Stimulated activated CD4-positive, alpha-beta T cell treated with anti-CD3 and anti-CD28 coated beads, Interleukin-15, amount 100 ng/mL, for 1 hour (primary cell): ENCODE measurements at places on chromosomes 4 and X.

- no peak for DNase-seq
Measured at GRCh38 chrX:144616317-144616716, 631.0 kb upstream of the SPANXN1 start.

GRCh38 chrX:55486736-55487135 lies 2.9 kb downstream of the USP51 start:
- no peak for DNase-seq

DNA sequence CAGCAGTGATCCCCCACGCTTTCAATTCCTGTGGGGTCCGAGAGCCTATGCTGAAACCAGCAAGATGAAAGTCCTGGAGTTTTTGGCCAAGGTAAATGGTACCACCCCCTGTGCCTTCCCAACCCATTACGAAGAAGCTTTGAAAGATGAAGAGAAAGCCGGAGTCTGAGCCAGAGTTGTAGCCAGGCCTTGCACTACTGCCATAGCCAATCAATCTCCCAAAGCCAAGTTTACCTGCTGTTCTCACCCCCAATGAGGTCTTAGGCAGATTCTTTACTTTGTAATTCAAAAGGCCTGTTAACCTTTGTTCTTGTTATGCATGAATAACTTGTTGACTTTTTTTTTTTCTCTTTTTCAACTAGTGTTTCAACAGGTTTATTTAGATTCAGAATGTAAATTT lies 4.0 kb downstream of the MAGEB2 start:
- no peak for DNase-seq

DNA sequence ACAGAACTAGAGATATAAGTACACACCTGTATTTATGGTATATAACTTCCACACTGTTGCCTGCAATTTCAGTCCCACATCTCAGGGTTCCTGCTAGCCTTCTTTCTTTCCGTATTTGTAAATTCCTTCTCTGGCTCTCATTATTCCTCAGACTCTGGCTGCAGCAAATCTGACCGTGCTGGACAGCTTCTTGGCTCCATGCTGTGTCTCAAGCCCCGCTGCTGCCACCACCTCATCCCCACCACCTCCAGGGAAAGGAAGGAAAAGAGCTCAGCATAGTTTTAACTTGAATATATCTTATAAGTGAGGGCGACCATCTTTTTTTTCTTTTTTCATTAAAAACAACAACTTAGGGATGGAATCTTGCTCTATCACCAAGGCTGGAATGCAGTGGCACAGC lies 155.6 kb upstream of the CXCL13 start:
- no peak for DNase-seq

DNA sequence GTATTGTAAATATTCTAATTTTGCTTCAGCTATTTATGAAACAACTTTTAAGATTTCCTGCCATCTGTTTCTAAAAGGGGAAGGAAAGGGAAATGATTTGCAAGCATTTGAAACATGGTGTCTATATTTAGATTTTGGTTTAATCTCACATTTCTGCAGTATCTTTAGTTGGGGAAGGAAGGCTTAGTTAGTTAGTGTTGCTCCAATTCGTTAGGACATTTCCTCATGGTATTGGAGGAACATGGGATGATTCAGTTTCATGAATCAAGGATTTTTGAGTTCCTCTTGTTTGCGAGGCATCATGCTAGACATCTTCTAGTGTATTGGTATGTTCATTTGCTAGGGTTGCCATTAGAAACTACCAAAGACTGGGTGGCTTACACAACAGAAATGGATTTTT lies 20.5 kb upstream of the TMEM192 start:
- DNase-seq, result no peak

DNA sequence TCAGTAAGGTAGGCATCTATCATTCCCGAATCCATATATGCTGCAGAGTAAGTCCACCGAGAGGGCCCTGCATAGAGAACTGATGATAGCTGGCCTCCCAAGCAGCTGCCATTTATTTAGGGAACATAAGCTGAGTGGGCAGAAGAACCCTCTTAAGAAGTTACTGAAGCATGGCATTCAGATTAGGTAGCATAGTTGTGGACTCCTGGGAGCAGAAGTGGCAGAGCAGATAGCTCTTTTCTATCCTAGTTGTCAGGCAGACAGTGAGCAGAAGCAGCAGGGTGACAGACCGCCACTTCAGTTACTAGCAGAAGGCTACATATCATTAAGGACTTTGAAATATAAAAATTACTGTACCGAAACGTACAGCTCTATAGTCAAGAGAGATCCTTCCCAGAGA lies 454.7 kb downstream of the PPP4R3C start:
- DNase-seq, result no peak

DNA sequence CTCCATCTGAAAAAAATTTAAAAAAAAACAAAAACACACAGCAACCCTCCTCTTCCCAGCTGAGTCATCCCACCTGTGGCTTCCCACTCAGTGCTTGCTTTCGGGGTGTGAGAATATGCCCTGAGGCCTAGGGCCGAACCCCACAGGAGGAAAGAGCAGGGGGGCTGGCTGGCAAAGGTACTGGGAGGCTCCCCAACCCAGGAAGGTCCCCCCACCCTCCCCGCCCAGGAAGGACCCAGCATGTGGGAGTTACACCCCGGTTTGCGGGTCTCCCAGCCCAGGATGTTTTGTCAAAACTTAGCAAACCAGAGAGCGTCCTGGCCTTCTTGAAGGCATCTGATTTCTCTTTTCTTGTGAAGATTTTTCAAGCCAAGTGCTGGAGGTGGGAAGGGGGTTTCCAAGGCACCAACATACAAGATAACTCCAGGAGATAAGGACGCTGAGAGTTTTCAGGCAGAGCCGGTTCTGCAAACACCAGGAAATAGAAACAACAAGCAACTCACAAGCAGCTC lies 25.7 kb upstream of the CSF2RA start:
- DNase-seq, result no peak

DNA sequence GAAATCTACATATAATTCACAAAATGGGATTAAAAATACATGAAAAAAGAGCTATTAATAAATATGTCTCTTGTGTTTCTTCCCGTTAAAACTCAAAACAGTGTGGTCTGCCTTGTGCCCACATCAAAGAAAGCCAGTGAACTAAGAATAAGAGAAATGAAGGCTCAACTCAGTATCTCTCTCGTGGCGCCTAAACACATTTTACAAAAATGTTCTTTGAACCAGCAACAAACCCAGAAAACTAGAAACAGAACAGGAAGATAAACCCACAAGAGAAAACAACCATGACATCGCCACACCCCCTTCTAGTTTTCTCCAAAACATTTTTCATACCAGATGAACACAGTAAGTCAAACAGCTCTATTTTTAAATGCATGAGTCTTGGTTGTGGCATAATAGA lies 130.1 kb downstream of the DCHS2 start:
- DNase-seq, result no peak

GRCh38 chrX:45368705-45369104 lies 168.0 kb upstream of the DIPK2B start:
- no peak for DNase-seq

GRCh38 chrX:71540801-71541200 lies 7.9 kb downstream of the OGT start:
- DNase-seq, result no peak

DNA sequence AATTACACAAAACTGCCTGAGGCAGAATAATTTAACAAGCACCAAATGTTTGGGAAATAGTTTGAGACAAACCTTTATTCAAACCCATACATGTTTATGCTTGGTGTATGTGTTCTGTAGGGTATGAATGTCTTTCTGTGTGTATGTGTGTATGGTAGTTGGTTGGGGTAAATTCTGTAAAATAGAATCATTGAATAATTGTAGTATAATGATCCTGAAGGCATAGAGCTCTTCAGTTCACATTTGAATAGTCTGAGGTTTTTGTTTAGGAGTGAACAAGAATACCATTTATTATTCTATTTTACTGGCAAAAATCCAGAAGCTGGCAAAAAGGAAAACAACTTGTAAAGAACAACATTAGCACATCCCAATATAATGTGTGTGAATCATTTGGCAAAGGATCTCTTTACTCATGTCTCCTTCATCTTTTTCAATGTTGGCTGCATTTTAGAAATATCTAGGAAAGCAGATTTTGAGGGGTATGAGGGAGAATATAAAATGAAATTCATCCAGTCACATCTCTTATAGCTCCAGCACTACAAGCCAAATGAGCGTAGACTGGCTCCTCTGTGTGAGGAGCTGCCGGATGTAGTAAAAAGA lies 360.0 kb downstream of the CHIC1 start:
- DNase-seq, result no peak

DNA sequence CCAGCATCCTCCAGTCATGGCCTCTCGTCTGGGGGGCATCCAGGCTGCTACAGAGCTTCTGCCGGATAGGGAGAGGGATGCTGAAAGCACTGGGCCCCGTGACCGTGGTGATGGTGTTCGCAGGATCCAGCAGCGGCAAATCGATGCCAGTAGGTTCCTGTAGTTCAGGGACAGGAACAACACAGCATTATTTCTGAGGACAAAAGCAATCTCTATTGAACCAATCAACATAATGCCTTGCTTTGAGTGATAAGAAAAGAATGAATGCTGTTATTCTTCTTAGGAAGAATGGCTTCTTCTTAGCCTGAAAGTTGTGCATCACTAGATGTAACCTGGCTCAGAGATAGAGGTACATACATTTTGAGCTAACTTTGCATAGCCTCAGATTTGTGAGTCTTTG lies 378.6 kb downstream of the UNC5C start:
- DNase-seq, result no peak

DNA sequence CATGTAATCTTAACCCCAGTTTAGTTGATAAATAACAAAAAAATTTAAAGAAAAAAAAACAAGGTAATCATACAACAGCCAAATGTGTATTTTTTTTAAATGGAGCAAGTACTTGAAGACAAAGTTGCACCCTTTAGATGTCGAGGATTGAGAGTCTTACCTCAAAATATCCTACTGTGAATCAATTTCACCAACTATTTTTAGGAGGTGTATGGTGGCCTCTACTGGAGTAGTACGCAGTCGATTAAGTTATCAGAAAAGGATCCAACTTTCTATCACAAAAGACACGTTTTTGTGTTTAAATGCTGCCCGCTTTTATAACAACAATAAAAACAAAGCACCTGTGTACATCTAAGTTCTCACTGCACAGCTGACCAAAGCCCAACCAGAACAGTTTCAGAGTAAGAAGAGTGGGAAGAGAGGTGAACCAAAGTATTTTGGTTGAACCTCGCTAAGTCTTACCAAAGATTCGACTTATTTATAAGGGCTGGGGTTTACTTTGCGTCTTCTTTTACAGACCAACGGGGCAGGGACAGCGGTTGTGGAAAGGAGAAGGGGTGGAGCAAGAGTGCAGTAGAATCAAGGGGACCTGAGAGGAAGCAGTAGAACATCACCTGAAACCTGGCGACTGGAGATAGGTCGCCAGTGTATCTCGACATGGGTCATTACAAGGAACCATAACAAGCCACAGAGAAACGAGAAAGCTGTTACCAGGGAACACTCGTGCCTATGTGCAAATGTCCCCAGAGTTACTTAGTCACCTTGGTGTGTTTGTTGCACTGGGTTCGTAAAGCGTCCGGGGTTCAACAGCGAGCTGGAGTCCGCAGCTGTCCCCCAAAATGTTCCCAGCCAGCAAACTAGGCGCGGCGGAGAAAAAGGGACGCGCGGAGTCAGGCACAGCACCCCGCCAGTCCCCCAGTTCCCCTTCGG lies 1.1 kb downstream of the RPS6KA6 start:
- DNase-seq, result no peak

- DNase-seq, result no peak
Measured at GRCh38 chrX:149633511-149633910, 1.9 kb upstream of the TMEM185A start.

DNA sequence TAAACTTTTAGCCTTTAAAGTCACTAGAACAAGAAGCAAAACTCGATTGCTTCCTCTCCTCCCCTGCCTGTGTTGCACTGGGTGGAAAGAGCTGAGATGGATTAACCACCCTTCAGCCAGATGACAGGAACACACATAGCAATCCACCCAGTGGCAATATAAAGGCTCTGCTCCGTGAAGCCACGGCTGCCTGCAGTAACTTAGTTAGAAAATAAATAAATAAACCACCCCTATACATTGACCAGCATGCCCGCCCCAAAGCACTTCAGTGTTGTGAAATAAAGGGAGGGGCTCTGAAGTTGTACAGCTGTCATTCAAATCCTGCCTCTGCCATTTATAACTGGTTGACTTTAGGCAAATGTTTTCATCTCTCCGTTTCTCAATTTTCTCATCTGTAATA lies 217.1 kb upstream of the LDB2 start:
- no peak for DNase-seq

DNA sequence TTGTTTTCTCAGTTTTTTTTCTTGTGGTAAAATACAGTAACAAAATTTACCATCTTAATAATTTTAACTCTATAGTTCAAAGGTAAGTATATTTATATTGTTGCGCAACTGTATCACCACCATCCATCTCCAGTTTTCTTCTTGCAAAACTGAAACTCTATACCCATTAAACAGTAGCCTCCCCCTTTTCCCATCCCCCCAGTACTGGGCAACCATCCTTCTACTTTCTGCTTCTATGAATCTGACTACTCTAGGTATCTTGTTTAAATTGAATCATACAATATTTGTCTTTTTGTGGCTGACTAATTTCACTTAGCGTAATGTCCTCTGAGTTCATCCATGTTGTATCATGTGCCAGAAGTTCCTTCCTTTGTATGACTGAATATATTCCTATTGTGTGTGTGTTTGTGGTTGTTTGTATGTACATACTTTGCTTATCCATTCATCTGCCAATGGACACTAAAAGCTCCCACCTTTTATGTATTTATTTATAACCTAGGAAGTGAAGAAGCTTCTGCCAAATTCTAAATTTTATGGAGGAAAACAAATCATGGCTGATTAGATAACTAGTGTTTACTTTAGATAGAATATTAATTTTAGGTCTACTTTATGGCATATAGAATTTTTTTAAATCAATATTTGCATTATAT lies 10.0 kb downstream of the ABHD18 start:
- no peak for DNase-seq

DNA sequence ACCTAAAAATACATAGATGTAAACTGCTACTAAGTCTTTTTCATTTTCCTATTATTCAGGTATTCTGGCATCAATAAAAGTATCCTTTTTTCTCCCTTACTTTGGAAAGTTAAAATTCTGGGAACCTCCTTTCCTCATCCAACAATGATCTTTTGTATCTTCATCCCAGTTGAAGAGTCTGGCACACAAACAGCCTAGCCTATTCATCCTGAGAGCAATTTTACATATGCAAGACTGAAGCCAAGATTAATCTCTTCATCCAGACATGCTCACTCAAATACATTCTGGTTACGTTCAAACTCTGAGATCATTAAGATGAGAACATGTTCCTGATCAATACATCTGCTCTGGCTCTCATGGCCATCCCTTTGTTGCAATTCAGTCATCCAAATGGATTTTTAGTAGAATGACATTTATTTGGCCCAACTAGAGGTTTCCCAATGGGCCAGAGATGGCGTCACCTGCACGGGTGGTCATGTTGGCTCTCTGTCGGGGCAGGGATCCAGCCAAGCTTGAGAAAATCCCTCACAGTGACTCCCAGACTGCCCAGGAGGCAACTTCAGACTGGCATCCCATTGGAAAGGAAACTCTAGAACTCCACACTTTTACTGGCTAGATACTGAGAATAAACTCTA lies 135.3 kb upstream of the VCX2 start:
- no peak for DNase-seq
